AG04450 (cell line): ENCODE measurements at places on chromosomes 5 and 9. TPM values are rescaled to one million over a fixed set of nuclear protein-coding genes. Genes with fewer than 3 reads are reported as not detected.

GRCh38 chr5:58938563-58939424 is 355.9 kb downstream of the RAB3C start:
- DNase-seq = no peak

The SREK1IP1 gene
- polyA plus RNA-seq = 3.7 and 3.8 TPM in 2 replicates

DNA sequence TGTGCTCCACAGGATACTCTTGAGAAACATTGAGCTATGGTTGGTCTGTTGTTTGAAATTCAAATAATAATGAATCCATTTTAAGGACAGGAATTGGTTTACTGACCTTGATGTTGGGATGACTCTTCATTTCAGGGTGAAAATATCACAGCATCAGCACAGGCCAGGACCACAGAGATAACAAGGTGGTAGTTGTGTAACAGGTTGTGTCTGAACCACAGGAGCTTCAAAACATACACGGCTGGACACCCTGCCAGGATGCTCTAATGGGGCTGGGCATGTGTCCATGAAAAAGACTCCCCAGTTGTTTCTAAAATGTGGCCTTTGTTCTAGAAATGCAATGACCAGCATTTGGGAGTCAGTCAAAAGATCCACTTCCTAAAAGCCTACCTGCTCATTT is 69.8 kb downstream of the ACO1 start:
- no peak for DNase-seq

The DMRT3 gene
- not detected in 2 replicates for polyA plus RNA-seq

DNA sequence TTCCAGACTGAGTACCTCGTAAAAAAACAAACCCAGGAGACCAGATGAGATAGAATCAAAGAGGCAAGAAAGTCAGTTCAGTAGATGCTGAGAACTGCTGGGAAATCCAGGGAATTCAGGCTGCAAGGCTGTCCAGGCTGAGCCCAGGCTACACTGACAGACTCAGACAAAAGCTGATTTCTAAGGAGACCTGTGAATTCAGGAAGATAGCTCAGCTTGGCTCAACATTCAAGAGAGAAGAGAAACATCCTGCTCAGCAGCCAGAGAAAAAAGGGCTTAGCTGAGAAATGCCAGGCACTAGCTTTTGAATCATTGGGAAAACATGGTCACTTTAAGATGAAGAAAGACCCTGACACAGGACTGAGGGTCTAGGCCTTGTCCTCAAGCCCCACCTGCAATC is 118.2 kb upstream of the SLC44A1 start:
- DNase-seq = no peak

The BTNL3 gene
- not detected in 2 replicates for polyA plus RNA-seq

The LEAP2 gene
- 0.61 and 0.91 TPM in 2 replicates for polyA plus RNA-seq

The KCNIP1 gene
- not detected in 2 replicates for polyA plus RNA-seq

DNA sequence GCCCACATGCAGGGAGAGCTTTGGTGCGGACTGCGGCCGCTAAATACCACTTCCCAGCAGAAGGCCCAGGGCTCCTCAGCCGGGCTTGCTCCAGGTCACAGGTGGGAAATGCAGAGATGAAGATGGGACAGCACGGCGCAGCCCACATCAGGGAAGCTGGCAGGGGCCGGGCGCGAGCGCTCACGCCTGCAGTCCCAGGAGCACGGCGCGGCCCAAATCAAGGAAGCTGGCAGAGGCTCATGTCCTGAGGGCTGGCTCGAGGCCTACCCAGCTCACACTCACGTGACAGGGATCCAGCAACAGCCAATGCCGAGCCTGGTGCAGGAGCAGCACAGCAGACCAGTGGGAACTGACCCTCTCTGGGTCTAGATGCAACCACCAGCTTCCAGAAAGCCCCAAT is 16.3 kb downstream of the LPCAT1 start:
- DNase-seq = no peak

The BARHL1 gene
- not detected in 2 replicates for polyA plus RNA-seq

DNA sequence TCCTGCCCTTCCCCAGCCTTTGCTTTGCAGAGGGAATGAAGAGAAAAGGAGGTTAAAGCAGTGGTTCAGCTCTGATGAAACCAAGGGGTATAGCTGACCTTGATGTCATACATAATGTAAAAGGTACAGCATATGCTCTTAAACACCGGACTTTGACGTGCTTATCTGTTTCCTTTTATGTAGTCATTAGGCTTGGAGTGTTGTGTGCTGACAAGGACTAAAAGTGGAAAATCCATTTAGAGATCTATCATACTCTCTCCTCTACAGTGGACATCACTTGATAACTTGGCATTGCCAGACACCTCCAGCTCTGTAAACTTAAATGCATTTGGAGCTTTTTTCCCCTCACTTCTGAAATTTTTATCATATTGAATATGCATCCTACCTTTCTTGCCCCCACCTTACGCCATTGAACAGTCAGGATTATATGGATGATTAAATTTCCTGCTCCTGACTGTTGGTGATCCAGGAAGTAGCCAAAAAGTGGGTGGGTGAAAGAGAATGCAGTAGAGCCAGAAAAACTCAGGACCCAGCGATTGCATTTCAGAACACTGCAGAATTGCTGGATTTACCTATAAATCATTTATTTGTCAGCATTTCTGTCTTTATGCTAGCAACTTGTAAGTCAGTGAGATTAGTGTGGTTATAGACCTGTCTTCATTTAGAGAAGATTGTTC is 4.1 kb downstream of the TNFAIP8 start:
- DNase-seq = no peak
